Stimulated activated CD8-positive, alpha-beta memory T cell treated with anti-CD3 and anti-CD28 coated beads, Interleukin-15, amount 100 ng/mL, for 1 hour (primary cell): ENCODE measurements at places on chromosomes 7 and 10.

- DNase-seq, result no peak
These were observed 58.3 kb upstream of the GTF2I start for GRCh38 chr7:74599244-74599643.

DNA sequence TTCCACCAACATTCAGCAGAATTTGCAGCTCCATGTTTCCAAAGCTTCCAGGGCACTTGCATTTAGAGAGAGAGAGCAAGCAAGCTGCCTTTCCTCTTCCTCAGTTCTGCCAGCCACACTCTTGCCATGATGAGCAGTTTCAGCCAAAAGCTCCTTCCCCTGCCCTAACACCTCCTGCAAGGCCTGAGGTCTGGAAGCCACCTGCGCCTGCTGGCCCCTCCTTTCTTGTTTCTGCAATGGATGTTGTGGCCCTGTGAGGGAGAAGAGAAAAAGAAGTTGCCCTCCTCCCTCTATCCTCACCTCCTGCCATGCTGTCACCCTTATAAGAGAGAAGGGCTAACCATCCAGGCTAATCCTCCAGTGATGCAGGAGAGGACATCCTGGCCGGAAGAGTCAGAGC is 48.7 kb downstream of the IKZF1 start:
- DNase-seq, result no peak

DNA sequence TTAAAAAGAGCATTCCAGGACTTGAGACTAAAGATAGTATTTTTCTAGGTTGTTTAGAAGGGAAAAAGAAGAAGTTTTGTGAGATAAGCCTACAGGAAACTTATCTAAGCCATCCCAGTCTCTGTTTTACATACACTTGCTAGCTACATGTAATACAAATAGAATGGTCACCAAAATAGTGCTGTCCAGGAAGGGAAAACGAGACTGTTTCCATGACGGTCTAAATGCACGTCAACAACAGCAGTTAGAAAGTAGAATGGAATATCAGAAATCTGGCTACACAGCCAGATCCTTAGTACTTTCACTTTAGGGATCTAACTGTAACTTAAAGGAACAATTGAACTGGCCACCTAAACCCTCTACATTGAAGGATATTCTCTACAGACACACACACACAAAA is 117.6 kb downstream of the TSPAN12 start:
- DNase-seq, result no peak

DNA sequence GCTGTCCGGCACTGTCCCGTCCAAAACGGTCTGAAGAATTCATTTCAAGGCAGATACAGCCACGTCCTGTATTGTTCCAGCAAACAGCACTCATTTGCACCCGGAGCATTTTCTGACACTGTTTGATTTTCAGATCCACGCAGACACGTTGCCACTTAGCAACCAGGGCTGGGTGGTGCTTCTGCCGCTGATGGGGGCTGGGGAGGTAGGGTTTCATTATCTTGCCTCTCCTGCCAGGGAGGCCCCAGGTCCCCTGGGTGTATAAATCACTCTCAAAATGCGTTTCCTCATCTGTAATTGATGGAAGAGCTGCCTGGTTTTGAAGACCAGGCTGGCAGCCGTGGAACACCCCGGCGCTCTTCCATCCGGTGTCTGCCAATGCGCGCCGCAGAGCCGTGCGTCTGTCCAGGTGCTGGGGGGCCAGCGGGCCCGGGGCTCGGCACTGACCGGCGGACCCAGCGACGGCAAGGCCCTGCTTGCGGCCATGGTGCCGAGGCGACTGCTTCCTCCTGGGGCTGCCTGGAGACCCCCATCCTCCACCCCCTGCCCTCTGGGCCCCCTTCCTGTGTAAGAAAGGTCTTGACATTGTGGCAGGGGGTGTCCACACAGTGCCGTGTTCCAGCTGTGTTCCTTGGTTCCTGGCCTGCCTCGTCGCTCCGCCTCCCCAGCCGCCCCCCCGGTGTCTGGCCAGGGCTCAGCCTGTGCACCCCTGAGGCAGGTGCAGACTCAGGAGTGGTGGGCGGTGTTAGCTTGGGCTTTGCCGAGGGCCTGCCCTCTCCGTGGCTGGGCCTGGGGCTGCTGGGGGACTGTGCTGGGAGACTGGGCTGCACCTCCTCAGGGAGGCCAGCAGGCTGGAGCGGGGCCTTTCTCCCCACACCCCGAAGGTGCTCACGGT is 16.6 kb downstream of the ADGRA1 start:
- no peak for DNase-seq

DNA sequence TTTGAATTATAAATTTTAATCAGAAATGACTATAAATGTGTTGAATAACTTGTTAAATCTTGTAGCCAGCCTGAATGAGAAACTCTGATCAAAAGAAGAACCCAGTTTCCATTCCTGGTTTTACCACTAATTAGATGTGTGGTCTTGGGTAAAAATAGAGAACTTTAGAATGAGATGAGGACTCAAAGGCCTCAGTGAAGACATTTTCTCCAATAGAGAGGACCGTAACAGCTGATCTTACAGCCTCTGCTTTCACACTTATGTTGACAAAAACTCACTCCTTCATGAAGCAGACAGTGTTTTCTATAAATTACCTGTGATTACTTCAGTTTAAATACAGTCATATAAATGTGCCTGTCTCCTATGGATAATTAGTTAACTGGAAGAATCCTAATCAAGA is 200.1 kb upstream of the MEOX2 start:
- no peak for DNase-seq

DNA sequence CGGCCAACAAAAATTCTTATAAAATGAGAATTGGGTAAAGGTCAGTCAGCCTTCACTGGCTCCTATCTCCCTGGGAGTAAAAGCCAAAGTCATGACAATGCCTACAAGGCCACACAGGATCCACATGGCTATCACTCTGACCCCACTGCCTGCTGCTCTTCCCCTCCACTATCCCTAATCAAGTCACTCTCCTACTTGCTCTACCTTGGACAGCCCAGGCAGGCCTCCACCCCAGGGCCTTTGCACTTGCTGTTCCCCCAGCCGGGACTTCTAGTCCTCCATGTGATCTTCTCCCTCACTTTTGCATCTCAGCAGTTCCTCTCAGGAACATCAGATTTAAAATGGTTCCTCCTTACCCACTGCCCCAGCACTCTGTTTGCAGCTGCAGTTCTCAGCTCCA is 50.6 kb downstream of the PRR15 start:
- DNase-seq, result no peak

GRCh38 chr10:48714088-48714487 is 29.4 kb downstream of the WDFY4 start:
- no peak for DNase-seq

GRCh38 chr7:93048136-93048930 is 69.4 kb downstream of the SAMD9 start:
- no peak for DNase-seq

- DNase-seq, result no peak
These were observed 182.8 kb upstream of the KAT6B start for GRCh38 chr10:74643596-74643975.

- DNase-seq, result no peak
These were observed 133.4 kb upstream of the PTN start for GRCh38 chr7:137476937-137477336.

GRCh38 chr7:93159490-93159889 is 11.3 kb upstream of the SAMD9L start:
- DNase-seq, result no peak

GRCh38 chr10:70286616-70287015 is 2.8 kb upstream of the NPFFR1 start:
- DNase-seq, result no peak

DNA sequence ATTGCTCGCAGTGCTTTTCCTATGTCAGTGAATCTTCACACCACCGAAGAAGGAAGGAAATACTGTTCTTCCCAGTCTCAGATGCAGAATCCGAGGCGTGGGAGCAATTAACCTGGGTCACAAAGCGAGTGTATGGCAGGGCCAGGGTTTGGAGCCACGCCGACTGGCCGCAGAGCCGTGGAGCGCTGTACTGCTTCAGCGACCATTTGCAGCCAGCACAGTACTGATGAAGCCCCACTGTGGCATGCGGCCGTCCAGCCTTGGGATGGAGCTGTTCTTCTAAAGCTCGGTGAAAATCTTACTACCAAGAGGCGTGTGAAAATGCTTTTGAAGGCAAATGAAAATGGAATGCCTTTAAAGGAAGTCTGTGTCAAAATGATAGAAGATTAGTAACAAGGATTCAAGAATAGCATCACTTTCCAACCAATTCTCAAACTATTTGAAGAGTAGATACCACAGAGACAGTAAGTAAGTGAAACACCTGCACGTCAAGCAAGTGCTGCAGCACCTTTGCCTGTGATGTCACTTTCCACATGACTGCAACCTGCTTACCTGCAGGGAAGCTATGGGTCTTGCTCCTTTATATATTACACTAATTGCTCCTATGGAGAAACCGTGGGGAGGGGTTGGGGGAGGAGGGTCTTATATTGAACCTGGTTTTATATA is 4.9 kb downstream of the PPP2R2D start:
- DNase-seq, result no peak

DNA sequence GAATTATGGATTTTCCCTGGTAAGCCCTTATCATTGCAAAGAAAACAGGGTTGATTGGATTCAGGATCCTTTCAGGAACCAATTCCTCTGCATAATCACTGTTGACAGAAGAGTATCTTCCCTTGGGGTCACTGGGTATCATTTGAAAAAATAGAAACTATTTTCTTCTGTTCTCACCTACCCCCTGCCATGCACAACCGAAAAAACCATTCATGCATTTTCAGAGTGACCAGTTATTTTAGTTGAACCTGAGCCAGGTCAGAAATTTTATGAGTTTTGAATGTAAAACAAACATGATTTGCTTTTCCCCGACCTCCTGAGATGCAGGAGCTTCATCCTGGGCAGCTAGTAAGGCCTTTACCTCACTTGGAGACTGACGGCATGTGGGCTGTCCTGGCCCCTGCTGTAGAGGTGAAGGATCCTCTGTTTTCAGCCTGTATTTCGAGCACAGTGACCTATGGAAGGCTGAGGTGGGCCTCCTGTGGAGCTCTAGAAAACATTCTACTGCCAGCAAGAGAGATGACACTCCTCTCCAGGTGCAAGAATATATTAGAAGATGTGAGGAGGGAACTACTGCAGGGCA is 30.1 kb downstream of the TMEM178B start:
- no peak for DNase-seq

GRCh38 chr10:79052291-79053080 is 16.3 kb upstream of the ZMIZ1 start:
- no peak for DNase-seq

DNA sequence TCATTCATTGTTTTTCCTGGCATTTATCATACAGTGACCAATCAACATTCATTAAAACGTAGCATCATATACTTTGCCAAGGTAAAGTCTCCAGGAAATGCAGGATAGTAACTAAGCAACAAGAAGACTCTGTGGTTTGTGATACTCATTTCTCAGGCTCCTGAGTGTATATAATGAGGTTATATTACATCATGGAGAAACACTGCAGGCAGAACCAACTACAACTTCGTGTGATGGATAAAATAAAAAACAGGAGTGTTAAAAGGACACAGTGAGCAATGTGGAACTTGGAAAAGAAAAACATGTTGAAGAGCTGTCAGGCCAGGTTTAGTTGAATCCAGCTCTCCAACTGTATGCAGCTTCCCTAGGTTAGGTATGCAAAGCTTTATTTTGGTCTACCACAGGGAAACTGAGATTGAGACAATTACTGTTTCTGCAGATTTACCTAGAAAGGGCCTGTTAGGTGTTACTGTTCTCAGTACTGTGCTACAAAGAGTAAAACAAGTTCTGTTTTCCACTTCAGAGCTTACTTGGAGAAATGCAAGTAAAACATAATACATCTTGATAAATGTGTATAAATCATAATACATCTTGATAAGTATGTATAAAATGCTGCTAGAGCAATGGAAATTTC is 7.8 kb upstream of the CCNY start:
- no peak for DNase-seq

DNA sequence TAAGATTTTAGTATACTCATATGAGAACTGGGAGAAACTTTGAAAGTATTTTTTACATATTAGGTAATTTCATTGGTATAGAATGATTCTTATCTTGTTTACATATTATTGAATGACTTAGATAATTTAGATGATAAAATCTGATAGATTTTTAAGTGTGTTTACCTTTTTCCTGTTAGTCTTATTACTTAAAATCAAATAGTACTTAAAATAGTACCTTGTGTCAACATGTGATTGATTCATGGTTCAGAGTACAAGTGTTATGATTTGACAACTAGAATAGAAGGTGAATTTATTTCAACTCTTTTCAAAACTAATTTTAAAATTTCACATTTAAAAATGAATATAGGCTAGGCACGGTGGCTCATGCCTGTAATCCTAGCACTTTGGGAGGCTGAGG is 4.1 kb downstream of the MKLN1 start:
- no peak for DNase-seq

- DNase-seq, result no peak
These were observed 265.2 kb upstream of the PHF14 start for GRCh38 chr7:10708447-10708846.

DNA sequence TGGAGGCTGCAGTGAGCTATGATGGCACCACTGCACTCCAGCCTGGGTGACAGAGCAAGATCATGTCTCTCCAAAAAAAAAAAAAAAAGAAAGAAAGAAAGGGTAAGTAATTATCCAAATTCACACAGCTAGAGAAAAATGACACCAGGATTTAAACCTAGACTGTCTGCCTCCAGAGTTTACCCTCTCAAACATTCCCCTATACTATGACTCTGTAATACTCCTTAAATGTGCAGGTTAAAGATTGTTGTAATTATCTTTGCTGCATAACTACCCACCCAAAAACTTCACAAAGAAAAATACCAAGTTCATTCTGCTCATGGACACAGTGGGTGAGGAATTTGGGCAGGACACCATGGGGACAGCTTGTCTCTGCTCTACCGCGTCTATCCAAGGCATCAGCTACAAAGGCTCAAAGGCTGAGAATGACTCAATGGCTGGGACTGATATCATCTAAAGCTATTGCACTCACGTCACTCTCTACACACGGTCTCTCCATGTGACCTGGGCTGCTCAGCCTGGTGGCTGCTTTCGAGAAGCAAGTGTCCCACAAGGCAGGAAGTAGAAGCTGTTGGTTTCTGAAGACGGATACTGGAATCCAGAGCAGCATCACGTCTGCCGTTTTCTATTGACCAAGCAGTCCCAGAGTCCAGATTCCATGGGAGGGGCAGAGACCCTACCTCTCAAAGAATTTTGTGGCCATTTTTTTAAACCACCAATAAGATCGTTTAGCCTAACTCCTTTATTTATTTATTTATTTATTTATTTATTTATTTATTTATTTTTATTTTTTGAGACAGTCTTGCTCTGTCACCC is 185.7 kb upstream of the AUTS2 start:
- no peak for DNase-seq

DNA sequence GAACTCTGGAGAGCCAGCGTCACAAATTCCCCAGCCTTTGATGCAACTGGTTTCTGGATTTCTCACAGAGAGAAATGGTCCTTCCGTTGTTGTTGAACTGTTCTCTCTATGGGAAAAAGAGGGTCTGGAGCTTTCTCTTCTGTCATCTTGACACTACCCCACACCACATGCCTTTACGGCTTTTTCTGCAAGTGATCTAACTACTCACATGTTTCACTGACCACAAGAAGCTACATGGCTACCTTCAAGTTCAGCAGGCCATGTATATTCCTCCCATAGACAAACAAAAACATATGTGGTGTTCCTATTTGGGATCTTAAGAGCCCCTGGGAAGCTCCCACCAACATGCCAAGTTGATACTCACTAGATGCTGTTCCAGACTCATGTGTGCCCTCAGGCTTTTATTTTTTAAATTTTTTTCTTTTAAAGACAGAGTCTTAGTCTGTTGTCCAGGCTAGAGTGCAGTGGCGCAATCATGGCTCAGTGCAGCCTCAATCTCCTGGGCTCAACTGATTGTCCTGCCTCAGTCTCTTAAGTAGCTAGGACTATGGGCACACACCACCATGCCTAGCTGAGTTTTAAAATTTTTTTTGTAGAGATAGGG is 72.0 kb downstream of the RNF216 start:
- DNase-seq, result no peak

GRCh38 chr10:70804421-70804808 is 11.3 kb upstream of the SGPL1 start:
- DNase-seq, result no peak
